Osteoblast (primary cell): ENCODE measurements at places on chromosomes 12 and 14. TPM values are rescaled to one million over a fixed set of nuclear protein-coding genes. Genes with fewer than 3 reads are reported as not detected.

Gene RIPK3
- 9.1 and 11.9 TPM in 2 replicates for total RNA-seq

Gene TRPV4
- 3.2 and 5.8 TPM in 2 replicates for total RNA-seq

DNA sequence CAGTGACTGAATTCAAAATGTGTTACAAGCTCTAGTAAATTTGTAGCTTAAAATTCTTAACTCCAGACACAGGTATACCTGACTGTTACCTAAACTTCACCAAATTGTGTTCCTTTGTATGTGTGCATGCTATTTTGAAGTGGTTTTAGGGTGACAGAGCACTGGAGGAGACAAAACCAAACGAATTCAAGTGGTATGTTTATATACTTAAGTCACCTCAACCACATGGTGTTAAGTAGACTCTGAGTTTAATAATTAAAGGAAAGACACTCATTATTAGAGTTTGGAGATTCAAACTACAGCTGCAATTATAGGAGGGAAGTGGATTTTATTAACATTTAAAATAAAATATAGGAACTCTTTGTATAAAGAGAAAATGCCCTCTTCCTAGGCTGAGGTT lies 84.3 kb downstream of the PLCZ1 start:
- DNase-seq = no peak

DNA sequence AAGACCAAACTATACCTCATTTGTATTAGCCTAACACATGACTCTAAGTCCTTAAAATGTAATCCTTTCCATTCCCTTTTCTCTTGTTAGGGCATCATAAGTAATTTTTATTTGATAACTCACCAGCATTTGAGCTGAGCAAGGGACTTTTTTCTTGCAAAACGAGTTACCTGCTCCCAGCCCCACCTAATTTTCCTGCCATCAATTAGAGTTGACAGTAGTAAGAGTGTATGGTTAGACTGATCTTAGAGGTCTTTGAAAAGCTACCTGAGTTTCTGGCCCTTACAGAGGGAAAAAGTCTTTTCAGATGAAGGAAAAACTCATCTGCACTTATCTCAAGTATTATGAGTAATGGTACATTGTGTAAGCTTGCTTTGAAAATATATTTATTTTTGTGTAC lies 33.7 kb upstream of the AMN start:
- DNase-seq = no peak

GRCh38 chr14:30982533-30982932 lies 42.9 kb upstream of the AP4S1 start:
- no peak for DNase-seq

- DNase-seq = no peak
Measured at GRCh38 chr14:62118461-62118860, 356.2 kb downstream of the SNAPC1 start.
